ENCODE measurements at places on chromosomes 11 and 22.

GRCh38 chr11:35036639-35037038 is 102.3 kb upstream of the CD44 start:
- DNase-seq = no peak

DNA sequence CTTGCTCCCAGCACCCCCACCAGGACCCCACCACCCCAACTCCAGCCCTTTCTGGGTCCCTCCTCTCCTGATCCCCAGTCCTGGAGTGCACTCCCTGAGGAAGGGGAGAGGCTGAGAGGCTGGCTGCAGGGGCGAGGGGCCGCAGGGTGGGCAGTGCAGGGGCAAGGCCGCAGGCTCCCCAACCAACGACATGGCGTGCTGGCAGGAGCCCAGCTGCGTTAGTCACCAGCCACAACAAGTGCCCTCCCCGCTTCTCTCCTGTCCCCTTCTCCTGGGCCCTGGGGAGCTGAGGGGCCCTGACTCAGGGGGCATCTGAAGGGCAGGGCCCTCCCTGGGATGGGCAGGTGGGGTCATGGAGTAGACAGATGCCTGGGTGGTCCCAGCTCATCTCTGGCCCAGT is 2.3 kb downstream of the CABP7 start:
- no peak for DNase-seq

DNA sequence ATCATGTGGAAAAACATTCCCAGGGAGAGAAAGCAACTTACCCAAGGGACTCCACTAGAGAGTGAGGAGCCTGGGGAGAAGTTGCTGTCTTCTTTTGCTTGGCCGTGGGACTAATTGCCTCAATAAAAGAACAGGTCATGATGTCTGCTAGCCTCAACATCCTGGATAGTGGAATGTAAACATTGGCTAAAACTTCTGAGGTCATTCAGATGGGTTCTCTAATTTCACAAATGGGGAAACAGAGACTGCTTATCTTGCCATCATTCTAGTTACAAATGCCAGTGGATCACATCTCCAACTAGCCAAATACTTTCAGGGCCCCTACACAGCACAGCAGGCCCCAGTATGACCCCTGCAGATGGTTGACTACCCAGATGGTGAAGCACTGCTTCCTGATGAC is 28.4 kb upstream of the PAMR1 start:
- DNase-seq = no peak

DNA sequence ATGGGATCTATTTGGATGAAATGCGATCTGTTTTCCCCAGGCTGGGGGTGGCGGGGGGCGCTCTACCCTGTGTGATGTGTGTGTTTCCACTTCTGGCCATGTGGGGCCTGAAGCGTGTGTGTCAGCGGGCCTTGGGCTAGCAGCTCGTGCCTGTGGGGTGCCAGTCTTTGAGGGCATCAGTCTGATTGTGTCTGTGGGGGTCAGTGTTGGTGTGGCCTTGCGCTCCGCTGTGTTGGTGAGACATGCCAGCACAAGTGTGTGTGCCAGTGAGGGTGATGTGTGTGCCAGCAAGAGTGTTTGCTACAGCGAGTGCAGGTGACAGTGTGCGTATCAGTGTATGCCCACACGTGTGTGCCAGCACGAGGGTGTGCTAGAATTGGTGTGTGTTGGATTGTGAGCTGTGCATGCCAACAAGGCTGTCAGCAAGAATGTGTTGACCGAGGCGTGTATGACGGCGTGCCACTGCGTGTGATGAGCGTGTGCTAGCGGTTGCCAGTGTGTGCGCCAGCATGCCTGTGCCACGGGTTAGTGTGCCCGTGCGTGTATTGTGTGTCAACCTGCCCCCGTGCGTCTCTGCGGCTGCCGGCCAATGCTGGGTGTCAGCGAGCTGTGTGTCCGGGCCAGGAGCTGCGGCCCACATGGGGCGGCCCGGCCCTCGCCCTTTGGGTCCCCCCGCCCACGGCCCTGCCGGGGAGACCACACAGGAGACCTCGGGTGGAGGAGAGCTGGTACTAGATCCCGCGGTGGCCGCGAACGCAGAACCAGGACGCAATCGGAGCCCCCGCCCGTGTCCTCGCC is 519 bp downstream of the ARRB1 start:
- peak; percentile 42 for DNase-seq

- DNase-seq = no peak
Measured at GRCh38 chr11:128098781-128099180, 488.6 kb downstream of the ETS1 start.

DNA sequence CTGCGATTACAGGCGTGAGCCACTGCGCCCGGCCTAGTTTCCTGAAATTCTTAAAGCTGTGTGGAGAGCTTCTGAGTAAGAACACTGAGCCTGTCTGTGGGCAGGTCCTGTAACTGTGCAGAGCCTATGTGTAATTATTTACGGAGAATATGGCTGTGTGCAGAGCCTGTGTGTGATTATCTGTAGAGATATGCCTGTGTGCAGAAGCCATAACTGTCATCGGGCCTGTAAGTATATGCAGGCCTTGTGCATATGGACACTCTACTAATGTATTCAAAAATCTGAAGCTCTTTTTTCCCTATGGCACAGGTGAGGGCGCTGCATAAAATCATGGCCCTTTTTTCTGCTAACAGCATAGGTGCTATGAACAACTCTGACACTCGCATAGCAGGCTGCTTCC is at the start of gene OR52B6:
OR52B6 (plus strand) TSS at position 301 of the 400 bp plus-strand sequence; CDS start at position 301, 0 bp downstream.
- DNase-seq = no peak
